Peyer's patch (tissue), 4 donors: ENCODE measurements at places on chromosomes 2 and 18. TPM values are rescaled to one million over a fixed set of nuclear protein-coding genes. Genes with fewer than 3 reads are reported as not detected.

GRCh38 chr18:6927153-6927552 lies 190.4 kb downstream of the LAMA1 start:
- no peak overlapping the region for H3K27ac ChIP-seq
- DNase-seq = no peak
- no peaks in the 10 kb centered on the region for H3K27me3 ChIP-seq
- H3K4me1 ChIP-seq = no peaks in the 10 kb centered on the region

- no peaks in the 10 kb centered on the region for H3K36me3 ChIP-seq
- no peaks in the 10 kb centered on the region for H3K27me3 ChIP-seq
- H3K27ac ChIP-seq = no peak overlapping the region
- DNase-seq = no peak
- H3K4me1 ChIP-seq = no peaks in the 10 kb centered on the region
- no peak overlapping the region for H3K4me3 ChIP-seq
Measured at GRCh38 chr2:239940861-239941570, 84.1 kb downstream of the NDUFA10 start.

DNA sequence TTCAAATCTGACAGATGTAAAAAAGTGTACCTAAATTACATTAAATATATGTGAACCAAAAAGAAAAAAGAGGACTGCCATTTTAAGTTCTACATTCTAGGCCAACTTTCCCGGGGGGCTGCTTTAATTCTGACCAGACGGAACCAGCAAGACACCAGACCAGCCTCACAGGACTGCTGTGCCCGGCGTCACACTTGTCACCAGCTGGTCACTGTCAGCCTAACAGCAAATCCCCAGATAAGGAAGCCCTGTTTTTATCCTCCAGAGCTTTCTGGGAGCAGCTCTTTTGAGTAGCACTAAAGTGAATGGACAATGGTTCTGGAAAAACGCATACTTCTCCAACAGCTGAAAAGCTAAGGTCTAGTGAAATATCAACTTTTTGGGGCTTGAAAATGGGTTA lies 35.6 kb downstream of the CYB5A start:
- H3K4me1 ChIP-seq = no peaks in the 10 kb centered on the region
- no peak for DNase-seq
- no peaks in the 10 kb centered on the region for H3K36me3 ChIP-seq

DNA sequence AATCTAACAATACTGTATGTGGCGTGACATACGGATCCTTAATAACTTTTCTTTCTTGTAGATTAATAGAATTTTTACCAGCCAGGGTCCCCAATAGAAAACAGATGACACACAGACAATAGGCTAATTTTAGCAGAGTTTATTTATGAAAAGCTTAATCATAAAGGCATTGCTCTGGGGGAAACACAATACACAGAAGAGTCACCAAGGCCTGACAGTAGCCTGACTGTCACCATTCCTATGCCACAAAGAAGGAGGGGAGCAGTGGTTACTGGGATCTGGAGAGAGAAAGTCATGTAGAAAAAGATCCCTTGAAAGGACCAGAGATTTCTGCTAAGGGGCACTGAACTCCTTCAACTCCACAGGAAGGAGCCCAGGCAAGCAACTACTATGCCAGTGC lies 139.5 kb downstream of the METTL4 start:
- H3K4me3 ChIP-seq = no peak overlapping the region
- no peak for DNase-seq
- no peaks in the 10 kb centered on the region for H3K36me3 ChIP-seq
- no peak overlapping the region for H3K27ac ChIP-seq
- H3K27me3 ChIP-seq = no peaks in the 10 kb centered on the region

DNA sequence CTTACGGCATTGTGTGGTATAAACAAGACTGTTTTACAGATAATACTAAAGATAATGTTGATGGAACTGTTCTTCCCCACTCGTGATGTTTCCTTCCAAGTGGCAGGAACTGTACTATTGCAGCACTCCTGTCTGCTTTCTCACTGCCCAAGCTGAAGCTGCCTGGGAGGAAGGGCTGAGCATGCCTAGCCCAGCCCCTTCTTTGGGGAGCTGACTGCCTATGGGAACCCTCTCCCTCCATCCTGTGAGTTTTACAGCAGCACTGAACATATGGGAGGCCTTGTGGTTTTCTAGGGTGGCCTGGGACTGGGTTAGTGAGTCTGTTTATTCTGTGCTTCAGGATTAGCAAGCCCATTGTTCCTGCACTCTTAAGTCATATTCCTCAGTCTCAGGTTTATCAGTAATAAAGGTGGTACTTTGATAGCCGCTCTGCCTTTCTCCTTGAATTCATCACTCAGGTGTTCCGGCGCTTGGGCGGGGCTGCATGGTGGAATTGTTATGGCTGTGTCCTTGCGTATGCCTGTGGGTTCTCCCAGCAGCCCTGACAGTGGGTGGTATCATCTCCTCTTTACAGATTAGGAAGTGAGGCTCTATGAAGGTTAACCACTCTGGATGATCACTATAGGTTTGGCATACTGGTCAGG lies 379.7 kb downstream of the PTPRM start:
- H3K27me3 ChIP-seq = no peaks in the 10 kb centered on the region
- no peaks in the 10 kb centered on the region for H3K36me3 ChIP-seq
- no peaks in the 10 kb centered on the region for H3K4me1 ChIP-seq
- DNase-seq = peak; percentile 82

DNA sequence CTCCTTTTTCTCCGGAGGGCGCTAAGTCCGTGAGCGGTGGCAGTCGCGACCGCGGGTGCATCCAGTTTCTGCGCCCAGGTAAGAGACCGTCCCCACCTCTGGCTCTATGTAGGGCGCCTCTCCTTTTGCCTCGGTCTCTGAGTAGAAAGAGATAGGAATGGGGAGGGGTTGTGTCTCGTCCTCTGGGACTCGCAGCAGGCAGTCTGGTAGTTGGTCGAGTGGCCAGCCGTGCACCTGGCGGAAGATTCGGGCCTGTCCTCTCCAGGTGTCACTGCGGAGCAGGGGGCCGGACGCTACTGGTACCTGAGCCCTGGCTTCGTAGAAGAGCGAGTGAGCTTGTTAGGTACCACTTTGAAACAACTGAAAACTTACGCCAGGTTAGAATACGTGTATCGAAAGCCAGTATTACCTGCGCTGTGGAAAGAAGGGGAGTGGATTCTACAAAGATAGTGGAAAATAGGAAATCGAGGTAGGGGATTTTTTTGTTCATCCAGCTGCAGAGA lies 403 bp downstream of the MAP2 start:
- H3K27me3 ChIP-seq = no peaks in the 10 kb centered on the region
- DNase-seq = peak; percentile 50
- H3K36me3 ChIP-seq = no peaks in the 10 kb centered on the region
- peak overlapping the region; percentile 42 for H3K4me3 ChIP-seq
- H3K4me1 ChIP-seq = no peaks in the 10 kb centered on the region

DNA sequence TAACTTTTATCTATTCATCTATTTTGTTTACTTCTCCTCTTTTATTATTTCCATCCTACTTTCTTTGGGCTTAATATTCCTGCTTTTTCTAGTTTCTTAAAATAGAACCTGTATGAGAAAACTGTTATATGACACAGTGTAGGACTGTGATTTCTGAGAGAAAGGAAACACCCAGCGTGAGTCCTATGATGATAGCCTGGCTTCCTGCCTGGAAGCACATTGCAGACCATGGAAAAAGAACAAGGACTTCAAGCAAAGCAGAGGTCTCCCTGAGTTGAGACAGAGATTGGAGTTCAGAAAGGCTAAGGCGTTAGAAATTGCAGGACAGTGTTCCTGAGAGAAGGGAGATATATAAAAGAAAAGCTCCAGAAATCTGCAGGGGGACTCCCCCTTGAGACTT lies 7.8 kb downstream of the RBM44 start:
- no peak overlapping the region for H3K27ac ChIP-seq
- no peak overlapping the region for H3K4me3 ChIP-seq
- no peaks in the 10 kb centered on the region for H3K27me3 ChIP-seq
- no peak for DNase-seq
- H3K4me1 ChIP-seq = no peaks in the 10 kb centered on the region

DNA sequence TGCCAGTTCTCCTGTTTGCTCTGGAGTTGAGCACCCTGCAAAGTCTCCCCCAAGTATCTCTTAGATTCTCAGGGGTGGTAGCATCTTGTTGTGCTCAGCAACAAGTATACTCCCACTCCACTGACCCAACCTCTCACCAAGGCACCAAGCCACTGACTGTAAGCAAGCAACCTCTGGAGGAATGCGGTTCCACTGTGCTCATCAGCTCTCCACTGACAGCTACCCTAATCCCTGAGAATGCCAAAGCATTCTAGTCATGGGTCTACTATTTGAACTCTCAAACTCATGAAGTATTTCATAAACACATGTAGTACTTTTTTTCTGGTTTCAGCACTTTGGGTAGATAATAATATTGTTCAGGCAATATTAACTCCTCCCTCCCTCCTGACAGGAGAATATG lies 170.0 kb downstream of the EPHA4 start:
- H3K36me3 ChIP-seq = no peaks in the 10 kb centered on the region
- H3K4me3 ChIP-seq = no peak overlapping the region
- H3K27ac ChIP-seq = no peak overlapping the region
- DNase-seq = no peak
- no peaks in the 10 kb centered on the region for H3K4me1 ChIP-seq

DNA sequence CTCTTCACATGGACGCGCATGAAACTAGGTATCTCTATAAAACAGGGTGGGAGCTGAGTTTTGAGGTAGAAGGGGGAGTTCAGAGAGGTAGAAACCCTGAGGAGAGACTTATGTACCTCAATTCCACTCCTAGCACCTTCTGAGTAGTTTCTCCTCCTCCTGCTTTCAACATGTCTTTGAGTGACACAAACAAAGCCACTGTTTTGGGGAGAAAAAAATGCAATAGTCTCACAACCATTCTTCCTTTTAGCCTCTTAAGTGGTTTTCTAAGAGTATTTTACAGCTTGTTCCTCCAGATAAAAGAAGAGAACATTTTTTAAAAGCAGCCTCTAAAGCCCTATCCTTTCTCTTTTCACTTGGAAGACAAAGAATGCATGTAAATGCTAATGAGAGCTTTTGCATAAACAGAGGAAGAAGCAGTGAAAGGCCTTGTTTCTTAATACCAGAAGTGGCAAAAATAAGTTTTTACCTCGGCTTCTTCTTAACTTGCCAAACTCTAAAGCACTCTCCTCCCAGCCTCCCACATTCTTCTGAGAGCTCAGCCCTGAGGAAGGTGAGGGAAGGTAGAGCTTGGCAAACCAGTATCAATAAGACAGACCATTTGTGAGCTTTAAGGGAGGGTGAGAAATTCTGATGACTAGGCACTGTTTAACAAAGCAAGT lies 1304.4 kb upstream of the ACVR2A start:
- H3K4me1 ChIP-seq = no peaks in the 10 kb centered on the region
- no peaks in the 10 kb centered on the region for H3K27me3 ChIP-seq
- no peak for DNase-seq
- no peak overlapping the region for H3K4me3 ChIP-seq
- H3K27ac ChIP-seq = no peak overlapping the region

DNA sequence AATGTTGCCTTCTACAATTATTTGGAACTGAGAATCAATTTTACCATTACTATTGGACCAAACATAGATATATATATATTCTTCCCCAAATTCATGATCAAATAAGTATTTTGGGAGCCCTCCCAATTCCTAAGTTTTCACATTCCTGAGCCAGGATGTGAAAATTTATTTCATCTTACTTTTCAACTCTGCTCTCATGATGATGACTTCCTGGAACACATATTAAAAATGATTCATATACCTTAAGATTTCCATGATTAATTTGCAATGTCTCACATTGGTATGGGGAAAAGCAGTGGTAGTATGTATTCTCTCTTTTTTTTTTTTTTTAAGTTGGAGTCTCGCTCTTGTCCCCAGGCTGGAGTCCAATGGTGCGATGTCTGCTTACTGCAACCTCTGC lies 596.1 kb upstream of the ZEB2 start:
- H3K27ac ChIP-seq = no peak overlapping the region
- DNase-seq = no peak
- no peaks in the 10 kb centered on the region for H3K36me3 ChIP-seq
- no peaks in the 10 kb centered on the region for H3K4me1 ChIP-seq
- H3K27me3 ChIP-seq = no peaks in the 10 kb centered on the region

DNA sequence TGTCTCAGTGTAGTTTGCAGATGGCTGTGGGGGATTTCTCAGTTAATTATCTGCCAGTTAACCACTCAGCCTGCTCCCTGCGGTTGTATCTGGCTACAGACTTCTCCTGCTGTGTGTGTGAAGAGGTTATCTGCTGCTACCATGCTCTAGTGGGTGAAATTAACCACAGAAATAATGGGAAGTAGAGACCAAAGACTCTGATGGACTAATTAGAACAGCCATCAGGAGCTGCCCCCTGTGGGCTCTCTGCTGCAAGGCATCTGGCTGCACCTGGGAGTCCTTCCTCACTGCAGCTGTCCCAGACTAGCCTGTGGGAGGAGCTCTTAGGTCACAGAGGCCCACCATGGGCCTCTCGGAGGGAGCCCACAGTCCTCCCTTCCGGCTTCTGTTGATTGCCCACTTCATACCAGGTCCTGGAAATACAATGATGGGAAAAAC lies 66.6 kb downstream of the CTIF start:
- H3K27me3 ChIP-seq = no peaks in the 10 kb centered on the region
- no peaks in the 10 kb centered on the region for H3K36me3 ChIP-seq
- DNase-seq = no peak

The CTNNA2 gene
- total RNA-seq = 0.88 TPM

The ACTG2 gene
- 140 TPM for total RNA-seq

The PSMD14 gene
- total RNA-seq = 22.3 TPM

The SLC4A3 gene
- not detected for total RNA-seq

The TBR1 gene
- not detected for total RNA-seq

The TNS1 gene
- total RNA-seq = 156 TPM

The NGEF gene
- 88.1 TPM for total RNA-seq
